DMS79 (cell line): ENCODE measurements at places on chromosomes 1 and 21.

GRCh38 chr1:230270185-230270558 lies 156.0 kb downstream of the PGBD5 start:
- no peak for DNase-seq

DNA sequence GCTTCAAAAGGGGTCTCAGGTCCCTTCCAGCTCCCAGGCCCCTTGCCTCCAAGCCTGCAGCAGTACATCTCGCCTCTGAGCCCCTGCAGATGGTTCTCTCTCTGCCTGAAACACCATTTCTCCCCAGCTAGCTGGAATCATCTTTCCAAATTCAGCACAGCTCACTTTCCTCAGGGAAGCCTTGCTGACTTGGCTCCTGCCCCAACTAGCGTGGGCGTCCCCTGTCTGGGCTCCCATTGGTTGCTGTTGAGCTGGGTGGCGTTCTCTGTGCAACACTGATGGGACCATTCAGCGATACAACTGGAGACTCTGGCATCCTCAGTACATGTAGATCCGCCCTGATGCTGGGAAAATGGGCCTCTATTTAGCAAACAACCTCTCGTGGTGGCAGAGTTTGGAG lies 141.3 kb upstream of the IGSF21 start:
- DNase-seq: no peak

DNA sequence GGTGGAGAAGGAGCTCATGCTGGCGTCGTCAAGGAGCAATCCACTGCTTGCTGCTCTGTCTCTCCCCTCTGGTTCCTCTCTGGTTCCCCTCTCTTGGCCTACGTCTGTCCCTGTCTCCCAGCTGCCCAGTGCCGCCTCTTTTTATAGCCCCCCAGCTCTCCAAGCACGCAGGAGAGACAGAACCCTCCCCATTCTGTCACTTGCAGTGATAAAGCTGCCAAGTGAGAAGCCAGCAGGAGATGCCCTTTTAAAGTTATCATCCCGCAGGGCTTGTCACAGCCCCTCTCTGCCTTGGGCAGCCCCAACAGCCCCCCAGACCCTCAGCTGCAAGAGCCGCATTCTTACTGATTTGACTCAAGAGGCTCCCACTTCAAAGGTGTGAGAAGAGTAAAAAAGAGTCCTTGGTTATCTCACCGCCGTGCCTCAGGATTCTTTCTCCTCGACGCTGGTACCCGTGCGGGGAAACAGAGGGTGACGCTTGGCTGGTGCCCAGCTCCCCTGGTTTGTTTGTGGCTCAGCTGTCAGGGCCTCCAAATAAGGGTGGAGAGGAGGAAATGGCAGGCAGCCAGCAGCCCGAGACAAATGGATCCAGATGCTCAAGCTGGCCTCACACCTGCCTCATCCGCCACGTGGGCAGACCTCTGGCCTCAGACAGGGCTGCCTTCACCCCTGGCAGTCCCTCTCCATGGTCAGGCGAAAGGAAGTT lies at the start of gene NPPA:
Gene NPPA (minus strand): TSS at position 117 of the 706 bp plus-strand sequence. CDS start 99 bp downstream, at position 18.
- DNase-seq: peak; percentile 96

DNA sequence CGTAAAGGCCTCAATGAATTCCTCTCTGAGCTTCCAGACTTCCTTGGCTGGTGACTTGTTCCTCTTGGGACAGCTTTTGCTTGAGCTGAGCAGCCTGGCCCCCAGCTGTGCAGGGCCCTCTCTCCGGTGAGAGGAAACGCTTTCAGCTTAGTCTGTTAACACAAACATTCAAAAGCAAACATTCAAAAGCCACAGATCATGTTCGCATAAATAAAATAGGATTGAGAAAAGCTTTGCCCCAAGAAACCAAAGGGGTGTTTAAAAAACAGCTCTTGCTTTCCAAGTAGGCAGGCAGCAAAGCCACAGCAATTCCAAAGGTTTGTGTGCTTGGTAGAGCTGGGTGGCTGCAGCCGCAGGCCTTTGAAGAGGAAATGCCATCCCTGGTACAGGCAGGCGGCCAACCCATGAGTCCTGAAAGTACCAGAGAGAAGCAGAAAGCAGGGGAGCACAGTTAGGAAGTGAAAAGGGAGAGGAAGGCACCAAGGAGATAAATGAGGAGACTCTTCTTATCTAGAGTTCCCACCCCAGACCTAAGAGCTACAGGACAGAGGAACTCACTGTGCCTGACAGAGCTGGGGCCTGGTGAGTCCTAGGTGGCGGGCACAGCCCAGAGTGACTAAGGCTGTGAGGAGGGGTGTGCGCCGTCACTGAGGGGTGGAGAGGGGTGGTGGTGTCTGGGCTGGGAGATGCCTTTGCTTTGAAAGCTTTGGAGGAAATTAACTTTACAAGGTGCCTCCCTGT lies 48.4 kb downstream of the CCN1 start:
- no peak for DNase-seq

- no peak for DNase-seq
Measured at GRCh38 chr1:62753031-62753965, 30.6 kb upstream of the ATG4C start.

- DNase-seq: no peak
Measured at GRCh38 chr1:212281590-212281989, 3.6 kb upstream of the PPP2R5A start.

- DNase-seq: no peak
Measured at GRCh38 chr1:75133750-75134646, at the start of gene LHX8. Gene LHX8 (plus strand): TSS chr1:75134388. CDS start chr1:75136615, 2,227 bp downstream.

DNA sequence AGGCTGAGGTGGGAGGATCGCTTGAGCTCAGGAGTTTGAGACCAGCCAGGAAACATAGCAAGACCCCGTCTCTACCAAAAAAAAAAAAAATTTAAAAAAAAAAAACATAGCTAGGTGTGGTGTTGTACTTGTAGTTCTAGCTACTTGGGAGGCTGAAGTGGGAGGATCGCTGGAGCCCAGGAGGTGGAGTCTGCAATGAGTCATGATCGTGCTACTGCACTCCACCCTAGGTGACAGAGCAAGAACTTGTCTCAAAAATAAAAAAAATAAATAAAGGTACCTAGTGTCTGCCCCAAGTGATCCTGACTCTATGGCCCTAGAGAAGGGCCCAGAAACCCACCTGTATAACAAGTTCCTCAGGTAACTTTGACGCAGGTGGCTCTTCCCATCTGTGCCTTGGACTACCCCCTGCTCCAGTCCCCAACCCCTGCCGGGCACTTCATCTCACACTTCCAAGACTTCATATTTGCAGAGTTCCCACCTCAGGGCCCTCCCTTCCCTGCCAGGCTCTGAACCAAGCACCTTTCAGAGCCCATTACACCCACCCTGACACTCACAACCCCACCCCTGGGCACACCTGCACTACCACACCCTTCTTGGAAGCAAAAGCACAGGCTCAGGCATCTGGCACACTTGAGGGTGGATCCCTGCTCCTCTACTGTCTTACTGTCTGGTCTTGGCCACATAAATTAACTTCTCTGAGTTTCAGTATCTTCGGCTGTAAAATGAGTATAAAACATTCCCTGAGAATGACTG lies 80.2 kb upstream of the KLHDC7A start:
- no peak for DNase-seq

GRCh38 chr1:30472526-30472925 lies 250.9 kb downstream of the MATN1 start:
- DNase-seq: no peak

DNA sequence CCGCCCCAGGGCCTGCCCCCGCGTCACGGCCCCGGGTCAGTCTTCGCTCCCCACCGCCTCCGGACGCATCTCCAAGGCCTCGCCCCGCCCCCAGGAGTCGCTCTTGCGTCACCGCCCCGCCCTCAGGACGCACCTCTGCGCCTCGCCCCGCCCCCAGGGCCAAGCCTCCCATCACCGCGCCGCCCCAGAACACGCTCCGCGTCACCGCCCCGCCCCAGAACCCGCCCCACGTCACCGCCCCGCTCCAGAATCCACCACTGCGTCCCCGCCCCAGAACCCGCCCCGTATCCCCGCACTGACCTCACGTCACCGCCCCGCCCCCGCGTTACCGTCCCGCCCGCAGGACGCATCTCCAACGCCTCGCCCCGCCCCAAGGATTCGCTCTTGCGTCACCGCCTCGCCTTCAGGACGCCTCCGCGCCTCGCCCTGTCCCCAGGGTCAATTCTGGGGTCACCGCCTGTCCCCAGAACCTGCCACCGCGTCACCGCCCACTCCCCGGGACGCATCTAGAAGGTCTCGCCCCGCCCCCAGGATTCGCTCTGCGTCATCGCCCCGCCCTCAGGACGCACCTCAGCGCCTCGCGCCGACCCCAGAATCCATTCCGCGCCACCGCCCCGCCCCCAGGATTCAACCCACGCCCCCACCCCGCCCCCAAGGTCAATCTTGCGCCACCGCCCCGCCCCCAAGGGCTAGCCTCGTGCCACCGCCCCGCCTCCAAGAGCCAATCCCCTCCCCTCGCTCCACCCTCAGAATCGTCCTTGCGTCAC lies 451 bp upstream of the CASP9 start:
- peak; percentile 99 for DNase-seq

- DNase-seq: peak; percentile 26
Measured at GRCh38 chr1:3351449-3352298, 102.8 kb upstream of the ARHGEF16 start.

- DNase-seq: peak; percentile 5
Measured at GRCh38 chr1:37509181-37509580, 5.4 kb downstream of the MEAF6 start.

GRCh38 chr1:170221495-170221894 lies 75.7 kb downstream of the NTMT2 start:
- no peak for DNase-seq

DNA sequence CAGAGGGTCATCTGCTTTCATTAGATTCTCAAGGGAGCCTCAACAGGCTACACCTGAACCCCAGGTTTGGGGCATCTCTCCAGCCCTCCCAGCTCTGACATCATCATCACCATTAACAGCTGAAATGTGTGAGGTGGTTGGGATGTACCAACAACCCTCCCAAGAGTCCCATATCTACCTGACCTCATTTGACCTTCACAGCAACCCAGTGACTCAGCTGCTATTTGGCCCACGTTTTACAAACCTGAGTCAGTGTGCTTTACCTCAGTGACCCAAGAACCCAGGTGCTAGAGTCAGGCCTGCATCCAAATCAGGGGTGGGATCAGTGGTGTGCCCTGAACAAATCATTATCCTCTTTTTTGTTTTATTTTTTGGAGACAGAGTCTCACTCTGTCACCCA lies 53.3 kb upstream of the TINAGL1 start:
- no peak for DNase-seq

- DNase-seq: peak; percentile 92
Measured at GRCh38 chr1:26862781-26863684, at the start of gene SFN. Gene SFN (plus strand): TSS chr1:26863149. CDS start chr1:26863213, 64 bp downstream.

- no peak for DNase-seq
Measured at GRCh38 chr1:150874455-150875196, 1.8 kb downstream of the ARNT start.

DNA sequence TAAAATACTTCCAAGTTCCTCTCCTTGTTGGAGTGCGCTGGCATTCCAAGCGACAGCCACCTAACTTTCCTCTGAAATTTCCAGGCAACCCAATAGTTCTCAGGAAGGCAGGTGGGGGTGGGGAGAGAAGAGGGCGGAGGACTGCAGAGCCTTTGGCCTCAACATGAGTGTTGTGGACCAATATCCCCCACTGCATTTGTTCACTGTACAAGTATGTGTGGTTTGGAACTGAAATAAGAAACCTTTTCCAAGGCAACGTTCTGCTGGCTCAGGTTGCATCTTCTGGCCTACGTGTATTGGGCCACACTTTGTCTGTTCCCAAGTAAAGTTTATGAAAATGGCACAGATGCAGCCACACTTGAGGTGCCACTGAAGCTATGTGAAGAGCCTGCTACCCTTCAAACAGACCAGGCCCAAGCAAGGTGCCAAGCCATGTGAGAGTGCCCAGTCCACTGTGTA lies 153.4 kb downstream of the DHRS3 start:
- DNase-seq: no peak
